ENCODE measurements at places on chromosomes 7 and 10.

GRCh38 chr10:129725890-129726631 lies 238.0 kb downstream of the EBF3 start:
- DNase-seq, result no peak

- no peak for DNase-seq
These were observed 651 bp downstream of the MYO3A start for GRCh38 chr10:25934621-25935139.

- DNase-seq, result peak; percentile 63
These were observed 25.0 kb downstream of the YKT6 start for GRCh38 chr7:44225566-44226395.

DNA sequence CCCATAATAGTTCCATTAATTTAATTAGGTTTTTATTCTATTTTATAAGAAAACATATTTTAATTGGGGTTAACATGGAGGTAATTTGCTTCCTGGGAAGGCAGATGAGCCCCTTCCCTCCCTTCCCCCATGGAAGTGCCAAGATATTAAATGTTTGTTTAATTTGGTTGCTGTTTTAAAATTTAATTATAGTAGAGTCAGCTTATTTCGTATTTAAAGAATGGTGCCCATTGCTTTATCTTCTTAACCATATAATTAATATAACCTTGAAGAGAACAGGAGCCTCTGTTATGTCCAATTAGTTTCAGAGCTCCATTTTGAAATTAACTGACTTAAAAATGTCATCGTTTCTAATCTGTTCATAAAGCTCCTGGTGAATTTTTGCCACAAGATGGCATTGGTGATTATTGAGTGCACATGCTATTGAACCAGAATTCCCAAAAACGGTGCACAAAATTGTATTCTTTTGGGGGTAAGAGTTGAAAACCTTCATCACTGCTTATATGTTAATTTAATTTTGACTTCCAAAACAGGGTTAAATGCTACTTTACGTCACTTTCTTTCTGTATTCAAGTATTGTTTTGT lies 26.0 kb downstream of the KLHDC10 start:
- no peak for DNase-seq

GRCh38 chr10:130301021-130301892 lies 165.1 kb downstream of the GLRX3 start:
- peak; percentile 11 for DNase-seq

DNA sequence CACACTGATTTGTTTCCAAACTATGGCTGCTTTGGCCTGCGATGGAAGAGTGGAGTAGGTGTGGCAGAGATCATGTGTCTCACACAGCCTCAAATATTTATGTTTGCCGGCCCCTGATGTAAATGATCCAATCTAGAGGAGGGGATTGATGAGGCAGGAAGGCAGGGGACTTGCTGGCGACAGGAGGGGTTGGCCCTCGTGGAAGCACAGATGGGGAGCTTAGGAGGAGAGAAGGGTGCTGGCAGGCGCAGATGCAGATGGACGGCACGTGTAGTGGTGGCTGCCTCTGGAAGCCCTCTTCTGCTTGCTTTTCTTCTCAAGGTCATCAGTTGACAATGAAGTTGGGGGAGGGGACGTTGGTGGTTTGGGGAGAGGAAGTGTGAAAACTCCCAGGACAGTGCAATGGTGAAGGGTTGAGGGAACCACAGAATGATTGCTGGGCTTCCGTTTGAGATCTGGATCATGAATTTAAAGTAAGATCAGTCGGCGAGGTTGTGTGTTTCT lies 15.4 kb downstream of the COL13A1 start:
- no peak for DNase-seq

GRCh38 chr7:132656846-132657776 lies 80.8 kb upstream of the PLXNA4 start:
- DNase-seq, result no peak

GRCh38 chr10:62626079-62626478 lies 178.4 kb upstream of the ADO start:
- no peak for DNase-seq

DNA sequence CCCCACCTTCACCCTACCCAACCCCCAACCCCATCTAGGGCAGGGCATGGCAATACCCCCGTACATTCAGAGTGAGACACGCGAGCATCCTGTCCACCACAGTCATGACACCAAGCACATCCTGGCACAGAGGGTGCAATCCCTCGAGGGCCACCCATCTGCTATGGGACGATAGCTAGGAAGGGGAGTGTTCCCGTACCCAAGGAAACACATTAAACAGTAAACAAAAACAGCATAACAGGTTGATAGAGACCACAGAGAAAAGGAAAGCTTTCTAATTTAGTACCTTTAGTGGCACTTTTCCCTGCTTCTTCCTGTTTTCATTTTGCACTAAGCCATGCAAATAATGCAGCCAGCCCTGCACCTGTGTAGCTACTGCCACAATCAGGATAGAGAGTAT lies 2.3 kb upstream of the SMKR1 start:
- no peak for DNase-seq

DNA sequence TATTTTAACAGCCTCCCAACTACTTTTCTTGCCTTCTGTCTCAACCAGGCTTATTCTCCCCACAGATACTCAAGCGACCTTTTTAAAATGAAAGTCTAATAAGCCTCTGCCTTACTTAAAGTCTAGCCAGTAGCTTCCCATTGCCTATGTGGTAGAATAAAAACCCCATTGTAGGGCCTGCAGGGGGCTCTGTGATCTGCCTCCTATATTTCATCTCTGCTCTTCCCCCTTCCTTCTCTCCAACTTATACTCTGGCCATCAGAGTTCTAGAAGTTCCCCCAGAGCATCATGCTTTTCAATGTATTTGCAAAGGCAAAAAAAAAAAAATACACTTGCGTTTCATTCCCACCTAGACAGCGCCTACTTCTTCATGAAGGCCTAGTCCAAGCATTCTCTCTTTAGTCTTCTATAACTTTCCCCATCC lies 167.7 kb upstream of the ADO start:
- no peak for DNase-seq

GRCh38 chr7:101205901-101206664 lies 5.2 kb upstream of the MOGAT3 start:
- DNase-seq, result no peak
